ENCODE measurements at places on chromosomes 3 and 15.

DNA sequence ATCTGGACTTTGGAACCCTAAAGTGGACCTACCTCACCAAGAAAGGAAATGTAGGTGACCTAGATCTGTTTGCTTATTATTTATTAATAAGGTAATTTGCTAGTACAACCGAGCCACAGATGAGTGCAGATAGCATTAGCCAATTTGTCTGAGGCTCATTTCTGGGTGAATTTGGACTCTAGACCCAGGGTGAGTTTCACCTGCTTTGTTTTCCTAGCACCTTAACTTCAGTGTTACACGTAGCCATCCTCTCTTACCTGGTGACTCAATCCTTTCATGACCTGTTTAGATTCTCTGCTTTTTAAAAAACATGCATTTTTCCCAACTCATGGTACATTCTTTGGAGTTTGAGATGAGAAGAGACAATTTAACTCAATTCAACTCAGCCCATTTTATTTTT is 33.5 kb upstream of the KPNA4 start:
- no peak for DNase-seq

GRCh38 chr3:156469456-156469855 is 85.5 kb downstream of the SSR3 start:
- DNase-seq, result no peak

GRCh38 chr3:138686771-138687221 is 78.2 kb downstream of the FAIM start:
- DNase-seq, result peak; percentile 69

- DNase-seq, result peak; percentile 80
Measured at GRCh38 chr15:68526269-68526668, 52.5 kb upstream of the CORO2B start.

GRCh38 chr15:38624244-38625205 is 59.9 kb upstream of the RASGRP1 start:
- DNase-seq, result no peak

GRCh38 chr3:10419637-10420232 is 85.7 kb downstream of the ATP2B2 start:
- DNase-seq, result peak; percentile 23

GRCh38 chr15:75770131-75770530 is 57.5 kb upstream of the CSPG4 start:
- no peak for DNase-seq
